Osteoblast (primary cell): ENCODE measurements at places on chromosomes 16 and 17. TPM values are rescaled to one million over a fixed set of nuclear protein-coding genes. Genes with fewer than 3 reads are reported as not detected.
A peak's percentile ranks its signal among the peaks of the same experiment; 100 is the strongest.

DNA sequence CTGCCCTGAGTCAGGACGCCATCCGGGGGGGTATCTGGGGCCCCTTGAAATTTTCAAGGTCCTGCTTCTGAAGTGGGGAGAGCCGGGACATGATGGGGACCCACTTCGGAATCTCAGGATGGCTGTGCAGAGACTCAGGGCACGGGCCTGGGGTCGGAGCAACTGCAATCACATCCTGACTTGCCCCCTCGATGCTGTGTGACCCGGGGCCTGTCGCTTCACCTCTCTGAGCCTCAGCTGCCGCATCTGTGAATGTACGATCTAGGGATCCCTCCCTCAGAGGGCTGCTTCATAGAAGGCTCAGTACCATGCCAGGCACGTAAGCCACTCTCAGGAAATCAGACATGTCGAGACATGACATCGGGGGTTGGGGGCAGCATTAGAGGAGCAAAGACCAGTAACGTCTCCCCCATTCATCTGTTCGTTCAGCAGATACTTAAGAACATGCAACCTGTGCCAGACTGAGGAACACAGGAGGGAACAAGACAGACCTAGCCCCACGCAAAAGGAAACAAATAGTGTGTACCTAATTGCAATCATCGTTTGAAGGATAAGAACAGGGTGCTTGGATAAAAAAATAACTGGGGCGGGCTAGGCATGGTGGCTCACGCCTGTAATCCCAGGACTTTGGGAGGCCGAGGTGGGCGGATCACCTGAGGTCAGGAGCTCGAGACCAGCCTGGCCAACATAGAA is 229.6 kb downstream of the PARN start:
- DNase-seq: no peak

DNA sequence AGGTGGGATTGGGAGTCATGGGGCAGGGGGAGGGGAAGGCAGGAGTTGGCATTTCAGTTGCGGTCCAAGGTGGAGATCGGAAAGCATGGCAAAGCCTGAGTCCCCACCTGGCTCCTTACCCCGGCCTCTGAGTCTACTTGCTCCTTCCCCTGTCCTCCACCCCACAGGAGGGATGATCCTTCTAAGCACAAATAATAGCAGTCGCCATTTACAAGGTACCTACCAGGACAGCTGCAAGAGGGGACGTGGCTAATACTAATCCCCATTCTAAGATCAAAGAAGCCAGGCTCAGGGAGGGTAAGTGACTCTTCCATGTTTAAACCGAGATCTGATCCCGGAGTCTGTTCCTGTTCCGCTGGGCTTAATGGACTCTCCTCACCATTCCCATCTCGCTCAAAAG is 396.3 kb downstream of the SLC39A11 start:
- DNase-seq: no peak

DNA sequence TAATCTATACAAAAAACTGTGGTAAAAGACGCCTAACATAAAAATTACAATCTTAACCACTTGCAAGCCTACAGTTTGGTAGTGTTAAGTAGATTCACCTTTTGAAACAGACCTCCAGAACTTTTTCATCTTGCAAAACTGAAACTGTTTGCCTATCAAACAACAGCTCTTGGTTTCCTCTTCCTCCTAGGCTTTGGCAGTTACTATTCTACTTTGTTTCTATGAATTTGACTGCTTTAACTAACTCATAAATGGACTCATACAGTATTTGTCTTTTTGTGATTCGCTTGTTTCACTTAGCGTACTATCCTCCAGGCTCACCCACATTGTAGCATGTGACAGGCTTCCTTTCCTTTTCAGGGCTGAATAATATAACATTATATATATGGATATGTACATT is 97.0 kb downstream of the PRKCA start:
- DNase-seq: no peak

DNA sequence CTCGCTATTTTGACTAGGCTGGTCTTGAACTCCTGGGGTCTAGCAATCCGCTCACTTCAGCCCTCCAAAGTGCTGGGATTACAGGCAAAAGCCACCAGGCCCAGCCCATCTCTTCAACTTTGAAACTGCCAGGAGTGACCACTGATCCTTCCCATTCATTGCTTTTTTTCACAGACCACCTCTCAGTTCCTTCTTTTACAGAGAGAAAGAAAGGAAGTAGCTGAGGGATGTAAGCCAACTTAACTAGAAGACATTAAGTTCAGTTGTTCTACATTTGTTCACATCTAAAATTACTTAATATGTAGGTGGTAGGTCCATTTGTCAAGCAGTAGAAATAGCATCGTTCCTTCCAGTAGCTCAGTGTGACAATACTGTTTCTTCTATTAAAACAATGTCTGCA is 219.8 kb downstream of the STX8 start:
- no peak for DNase-seq

GRCh38 chr17:50839591-50840310 is 4.4 kb downstream of the WFIKKN2 start:
- DNase-seq: peak; percentile 66

GRCh38 chr17:14211801-14212200 is 24.9 kb downstream of the CDRT15 start:
- peak; percentile 88 for DNase-seq

- no peak for DNase-seq
These were observed 14.6 kb downstream of the DHRS7B start for GRCh38 chr17:21141331-21141730.

DNA sequence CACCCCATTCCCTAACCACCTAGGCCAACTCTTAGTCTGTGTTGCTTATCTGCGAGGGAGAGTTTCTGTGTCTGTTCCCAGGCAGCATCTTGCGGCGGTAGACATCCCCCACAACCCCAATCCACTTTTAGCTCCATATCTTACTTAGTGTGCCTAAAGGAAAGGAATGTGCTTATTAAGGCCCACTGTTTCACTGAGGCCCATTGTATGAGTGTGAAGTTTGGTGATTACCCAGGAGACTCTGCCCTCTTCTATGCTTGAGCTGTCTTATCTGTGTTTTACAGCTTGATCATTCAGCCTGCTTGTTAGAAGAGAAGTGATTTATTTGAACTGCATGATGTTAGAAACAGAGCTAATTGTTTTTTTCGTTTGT is 10.3 kb upstream of the MLYCD start:
- no peak for DNase-seq

DNA sequence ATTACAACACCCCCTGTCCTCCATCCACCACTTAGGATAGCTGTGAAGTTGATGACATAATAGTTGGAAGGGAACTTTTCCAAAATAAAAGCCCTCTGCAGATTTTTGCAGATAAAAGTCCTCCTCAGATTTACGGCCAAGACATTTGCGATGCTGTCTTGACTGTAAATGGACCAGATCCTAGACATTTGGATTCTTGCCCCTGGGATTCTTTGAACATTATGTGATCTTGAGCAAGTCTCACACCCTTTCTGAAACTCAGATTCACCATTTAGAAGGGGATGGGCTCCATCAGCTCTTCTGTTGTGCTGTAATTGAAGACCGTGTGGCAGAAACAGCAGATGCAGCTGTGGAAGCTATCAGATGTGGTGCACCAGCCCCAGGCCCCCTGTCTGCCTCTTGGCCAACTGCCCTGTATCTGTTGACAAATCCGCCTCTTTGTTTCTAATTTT is 153.9 kb upstream of the CACNG3 start:
- DNase-seq: no peak

- DNase-seq: peak; percentile 92
These were observed 53.7 kb downstream of the SF3B3 start for GRCh38 chr16:70577256-70577698.

GRCh38 chr16:81680444-81681275 is 98.4 kb upstream of the PLCG2 start:
- no peak for DNase-seq

- DNase-seq: no peak
These were observed 1.1 kb downstream of the METRNL start for GRCh38 chr17:83080579-83080857.

C17orf78 gene
- not detected in 2 replicates for total RNA-seq

PPP1R27 gene
- total RNA-seq: not detected in 2 replicates

SDR42E1 gene
- total RNA-seq: 0.29 and 1.4 TPM in 2 replicates

KRTAP1-5 gene
- total RNA-seq: 25.0 and 31.8 TPM in 2 replicates

PRSS33 gene
- total RNA-seq: not detected in 2 replicates
